Keratinocyte (primary cell): ENCODE measurements at places on chromosomes 5 and 9. TPM values are rescaled to one million over a fixed set of nuclear protein-coding genes. Genes with fewer than 3 reads are reported as not detected.

Gene EQTN
- polyA plus RNA-seq: 0.08 to 0.21 TPM in 2 of 3 replicates, not detected in the other

- DNase-seq: no peak
Observed at GRCh38 chr9:19788152-19788551, 685 bp downstream of the SLC24A2 start.

- no peak for DNase-seq
Observed at GRCh38 chr5:65873181-65873750, 53.1 kb upstream of the ERBIN start.

DNA sequence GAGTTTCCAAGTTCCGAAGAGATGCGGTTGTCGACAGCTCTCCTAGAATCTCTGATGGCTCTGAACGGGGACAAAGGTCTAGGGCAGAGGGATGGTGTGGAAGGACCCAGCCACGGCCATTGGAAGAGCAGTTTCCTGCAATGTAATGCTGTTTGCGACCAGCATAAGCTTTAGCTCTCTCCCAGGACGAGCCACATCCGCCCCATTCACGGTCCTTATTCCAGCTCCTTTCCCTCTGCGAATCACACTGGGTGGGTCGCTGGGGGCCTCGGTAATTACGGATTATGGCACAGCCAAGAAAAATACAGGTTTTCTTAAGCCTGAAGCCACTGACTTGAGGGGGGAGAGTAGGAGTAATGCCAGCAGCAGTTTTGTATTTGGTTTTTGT, 22.7 kb downstream of the ANXA2R start:
- no peak for DNase-seq

DNA sequence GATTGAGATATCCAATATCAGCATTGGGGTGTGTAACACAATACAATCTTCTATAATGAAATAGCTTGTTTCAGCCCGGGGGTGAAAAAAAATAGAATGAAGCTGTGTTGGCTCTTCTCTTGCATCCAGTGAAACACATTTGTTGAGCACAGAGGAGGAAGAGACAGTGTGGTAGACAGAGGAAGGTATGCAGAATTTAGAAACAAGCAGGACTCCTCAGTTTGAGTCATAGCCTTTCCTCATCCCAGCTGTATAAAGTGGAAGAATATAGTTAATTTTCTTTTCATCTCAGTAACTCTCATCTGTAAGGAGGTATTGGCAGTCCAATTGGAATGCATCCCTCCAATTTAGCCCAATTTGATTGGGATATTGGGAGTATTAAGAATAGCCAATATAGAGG, 302.2 kb upstream of the VLDLR start:
- no peak for DNase-seq

Gene GCNT4
- polyA plus RNA-seq: 1.1 to 3.5 TPM (median 3.2 TPM) in 3 replicates

Gene OR1J2
- not detected in 3 replicates for polyA plus RNA-seq

GRCh38 chr5:138241688-138242571, 28.8 kb upstream of the CDC23 start:
- DNase-seq: no peak
